Stimulated activated CD4-positive, alpha-beta T cell treated with anti-CD3 and anti-CD28 coated beads, TNF-alpha, amount 100 ng/mL, for 24 hours (primary cell): ENCODE measurements at places on chromosomes 5 and 9.

DNA sequence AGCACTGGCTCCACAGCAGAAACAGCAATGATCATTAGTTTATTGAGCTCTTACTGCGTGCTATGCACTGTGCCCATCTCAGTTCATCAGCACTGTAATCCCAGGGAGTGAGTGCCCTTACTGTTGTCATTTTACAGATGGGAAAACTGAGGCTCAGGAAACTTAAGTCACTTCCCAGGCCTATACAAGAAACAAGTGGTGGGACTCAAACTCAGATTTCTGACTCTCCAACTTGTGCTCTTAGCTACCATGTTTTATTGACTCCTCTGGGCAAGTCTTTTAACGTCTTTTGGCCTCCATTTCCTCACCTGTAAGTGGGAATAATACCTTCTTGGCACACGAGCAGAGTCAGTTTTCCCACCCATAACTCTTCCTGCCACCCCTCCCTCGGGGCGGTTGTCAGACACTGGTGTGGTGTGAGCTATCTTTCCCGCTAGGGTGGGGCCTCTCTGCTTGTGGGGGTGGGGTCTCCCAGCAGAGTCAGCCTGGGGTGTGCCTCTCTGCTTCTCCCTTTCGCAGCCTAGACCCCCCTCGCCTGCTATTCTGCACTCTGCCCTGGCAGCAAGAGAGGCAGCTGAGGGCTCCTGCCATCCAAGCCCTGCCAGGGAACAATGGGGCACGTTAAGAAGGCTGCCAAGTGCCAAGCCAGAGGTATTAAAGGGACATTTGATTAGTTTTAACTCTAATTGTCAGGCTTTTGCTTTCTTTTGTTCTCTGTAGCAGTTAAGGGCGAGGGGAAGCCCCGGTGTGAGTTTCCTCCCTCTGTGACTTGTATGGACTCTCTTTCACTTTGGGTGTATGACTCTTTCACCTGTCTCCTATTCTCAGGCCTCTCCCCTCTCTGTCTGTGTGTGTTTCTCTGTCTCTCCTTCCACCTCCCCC lies 12.1 kb downstream of the GALNT10 start:
- no peak for DNase-seq

GRCh38 chr5:125446986-125447385 lies 700.5 kb upstream of the ZNF608 start:
- DNase-seq = no peak

DNA sequence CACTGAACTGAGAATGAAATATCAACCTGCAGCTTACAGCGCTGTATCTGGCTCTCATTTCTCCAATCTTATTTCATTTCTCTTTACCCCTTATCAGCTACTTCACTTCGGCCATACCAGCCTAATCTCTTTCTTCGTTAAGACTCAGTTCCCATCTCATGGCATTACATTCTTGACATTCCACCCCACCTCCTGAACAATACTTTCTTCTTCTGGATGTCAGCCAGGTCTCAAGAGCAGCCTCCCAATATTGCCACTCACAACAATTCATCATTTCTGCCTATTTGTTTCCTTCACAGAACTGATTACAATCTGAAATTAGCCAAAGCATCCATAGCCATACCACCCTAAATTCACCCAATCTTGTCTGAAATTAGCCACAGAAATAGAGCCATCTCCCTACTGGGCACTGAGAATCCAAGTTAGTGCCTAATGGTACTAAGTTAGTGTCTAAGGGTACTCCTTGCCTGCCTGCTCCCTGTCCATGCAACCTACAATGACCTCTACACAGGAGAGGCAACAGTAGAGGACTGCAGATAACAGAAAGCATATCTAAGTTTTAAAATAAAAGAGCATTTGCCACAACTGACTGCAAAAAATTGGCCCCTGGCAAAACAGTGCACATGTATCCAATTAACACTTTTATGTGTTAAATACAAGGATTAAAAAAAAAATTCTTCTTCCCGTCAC lies 35.2 kb downstream of the SETX start:
- no peak for DNase-seq

- DNase-seq = no peak
These were observed 57.3 kb upstream of the UBAC1 start for GRCh38 chr9:136018257-136019031.

DNA sequence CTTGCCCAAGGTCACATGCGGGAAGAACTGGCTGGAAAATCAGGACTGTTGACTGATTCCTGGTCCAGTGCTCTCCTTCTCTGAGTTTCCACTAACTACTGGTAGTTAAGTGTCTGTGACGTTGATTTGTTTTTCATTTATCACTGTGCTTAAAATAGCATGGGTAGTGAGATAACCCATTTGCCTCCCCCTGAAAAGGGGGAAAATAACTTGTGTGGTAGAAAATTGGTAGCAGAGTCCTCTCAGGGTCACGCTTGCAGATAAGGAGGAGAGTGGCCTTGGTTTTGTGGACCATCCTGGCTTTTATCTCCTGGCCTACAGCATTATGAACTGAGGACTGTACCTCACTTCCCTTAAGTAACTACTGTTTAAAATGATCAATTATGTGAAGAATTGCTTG lies 10.9 kb downstream of the FUBP3 start:
- DNase-seq = no peak

DNA sequence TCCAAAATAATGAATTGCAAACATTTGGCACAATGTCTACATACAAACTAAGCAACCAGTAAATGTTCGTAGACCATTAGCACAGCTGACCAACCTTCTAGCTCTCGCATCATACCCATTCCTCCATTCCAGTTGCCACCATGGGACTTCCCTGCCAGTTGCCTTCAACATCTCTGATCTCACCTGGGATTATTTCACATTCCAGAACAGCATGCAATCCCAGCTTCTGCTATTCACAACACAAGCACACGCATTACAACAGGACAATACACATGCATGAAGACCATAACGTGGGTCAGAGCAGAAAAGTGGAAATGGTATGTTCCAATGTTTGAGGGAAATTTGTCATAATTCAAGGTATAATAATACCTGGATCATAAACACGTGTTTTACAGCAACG lies 848.2 kb upstream of the DMAC1 start:
- DNase-seq = no peak

GRCh38 chr5:8478326-8478725 lies 609.4 kb downstream of the MTRR start:
- DNase-seq = no peak

GRCh38 chr5:151683986-151684588 lies 2.6 kb downstream of the SPARC start:
- no peak for DNase-seq

GRCh38 chr5:87154191-87154590 lies 113.5 kb upstream of the RASA1 start:
- no peak for DNase-seq

GRCh38 chr9:105194234-105194633 lies 50.2 kb upstream of the SLC44A1 start:
- no peak for DNase-seq

GRCh38 chr9:12667892-12668291 lies 25.3 kb upstream of the TYRP1 start:
- DNase-seq = no peak

DNA sequence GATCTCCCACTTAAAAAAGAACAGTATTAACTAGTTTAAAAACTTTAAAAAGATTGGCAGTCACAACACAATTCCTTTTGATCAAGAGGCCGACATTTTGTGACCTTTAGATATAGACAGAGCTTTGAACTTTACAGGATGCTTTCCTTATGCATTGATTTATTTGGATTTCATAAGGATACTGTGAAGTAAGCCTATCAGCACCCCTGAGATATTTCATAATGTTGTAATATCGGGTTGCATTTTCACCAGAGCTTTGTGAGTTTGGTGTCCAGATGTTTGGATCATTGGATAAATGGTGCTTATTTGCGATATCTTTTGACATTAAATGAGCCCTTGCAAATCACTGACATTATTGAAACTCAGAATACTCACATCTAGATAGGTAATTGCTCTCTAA lies 7.7 kb downstream of the PALM2AKAP2 start:
- no peak for DNase-seq

- DNase-seq = no peak
These were observed 374.9 kb upstream of the CLINT1 start for GRCh38 chr5:158233735-158234322.

- DNase-seq = no peak
These were observed 186.7 kb downstream of the PDZD2 start for GRCh38 chr5:31825518-31826068.

- no peak for DNase-seq
These were observed 24.7 kb upstream of the TMEM250 start for GRCh38 chr9:136143215-136144001.

DNA sequence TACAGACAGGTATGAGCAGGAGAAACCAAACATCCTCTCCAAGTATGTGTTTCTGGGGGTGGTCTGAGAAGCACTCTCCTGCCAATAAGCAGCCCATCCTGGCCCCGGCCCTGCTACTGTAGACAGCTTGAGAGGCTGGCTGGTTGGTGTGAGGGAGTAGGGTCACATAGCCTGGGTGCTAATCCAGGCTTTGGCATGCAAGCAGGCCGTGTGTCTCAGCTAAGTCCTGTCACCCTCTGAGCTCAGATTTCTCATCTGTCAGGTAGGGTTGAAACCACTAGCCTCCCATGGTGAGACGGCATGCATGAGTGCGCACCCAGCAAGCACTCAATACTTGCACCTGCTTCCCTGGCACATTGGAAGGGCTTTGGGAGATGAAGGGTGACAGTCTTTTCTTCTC lies 49.8 kb upstream of the PHYKPL start:
- no peak for DNase-seq

DNA sequence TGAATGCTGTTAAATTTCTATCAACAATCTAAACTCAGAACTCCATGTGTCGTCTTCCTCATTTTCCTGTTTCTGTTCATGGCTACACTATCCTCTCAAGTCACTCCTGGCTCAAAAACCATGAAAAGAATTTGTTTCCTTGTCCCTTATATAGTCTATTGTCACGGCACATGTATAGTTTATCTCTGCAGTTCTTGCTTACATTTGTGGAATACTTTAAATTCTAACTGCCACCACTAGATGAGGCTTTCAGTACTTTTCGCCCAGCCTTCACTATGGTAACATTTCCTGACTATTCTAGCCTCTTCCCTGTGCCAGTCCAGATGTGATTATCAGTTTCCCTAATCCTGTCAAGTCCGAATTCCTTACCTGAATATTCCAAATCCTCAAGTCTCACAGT lies 34.6 kb downstream of the PKD2L2 start:
- DNase-seq = no peak

- no peak for DNase-seq
These were observed 431 bp downstream of the RNF208 start for GRCh38 chr9:137221506-137222111.

GRCh38 chr9:130639124-130639765 lies 25.1 kb upstream of the PRDM12 start:
- DNase-seq = no peak

DNA sequence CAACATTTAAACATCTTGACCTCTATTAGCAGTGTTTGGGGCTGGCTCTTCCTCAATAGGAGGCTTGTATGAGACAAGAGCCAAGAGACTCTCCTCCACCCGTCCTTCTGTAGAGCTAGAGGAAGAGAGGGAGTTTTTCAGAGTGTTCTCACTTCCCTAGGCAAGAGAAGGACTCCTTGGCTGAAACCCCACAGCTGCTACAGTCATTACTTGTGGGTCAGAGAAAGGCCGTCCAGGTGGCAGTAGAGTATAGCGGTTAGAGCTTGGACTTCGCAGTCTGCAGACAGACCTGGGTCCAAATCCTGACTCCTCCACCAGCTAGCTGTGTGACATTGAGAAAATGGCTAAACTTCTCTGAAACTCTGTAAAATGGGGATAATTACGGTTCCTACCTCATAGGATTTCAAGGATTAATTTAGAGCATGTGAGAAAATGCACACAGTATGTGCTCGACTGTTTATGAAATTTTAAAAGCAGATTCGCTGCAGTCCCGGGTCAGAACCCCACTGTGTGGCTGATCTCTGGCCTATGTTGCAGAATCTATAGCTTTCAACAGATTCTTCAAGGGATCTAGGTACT lies 80.8 kb upstream of the ARAP3 start:
- DNase-seq = no peak

DNA sequence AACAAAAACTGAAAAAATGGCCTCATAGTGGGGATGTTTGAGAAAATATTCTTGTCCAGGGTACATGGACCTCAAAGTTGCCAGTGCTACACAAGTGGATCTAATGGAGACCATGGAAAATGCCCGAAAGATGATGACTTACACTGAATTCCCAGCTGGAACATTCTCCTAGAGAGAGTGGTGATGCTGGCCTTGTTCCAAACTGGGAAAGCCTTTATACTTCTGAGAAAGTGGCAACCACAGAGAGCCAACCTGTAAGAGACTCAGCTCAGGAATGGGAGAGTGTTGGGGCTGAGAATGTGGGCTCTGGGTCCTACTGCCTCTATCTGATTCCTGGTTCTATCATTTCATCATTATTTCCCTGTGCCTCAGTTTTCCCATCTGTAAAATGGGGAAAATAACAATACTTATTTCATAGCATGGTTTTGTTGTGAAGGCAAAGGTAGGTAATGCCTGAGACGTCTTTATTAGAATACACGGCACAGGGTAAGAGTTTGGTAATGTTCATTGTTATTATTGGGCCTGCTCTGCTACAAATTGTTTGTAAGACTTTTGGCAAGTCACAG lies 229.0 kb upstream of the PANK3 start:
- DNase-seq = no peak
